Colonic mucosa (tissue), 4 donors: ENCODE measurements at places on chromosomes 4 and X.
A peak's percentile ranks its signal among the peaks of the same experiment; 100 is the strongest.

- H3K27me3 ChIP-seq: no peaks in the 10 kb centered on the region
- no peaks in the 10 kb centered on the region for H3K4me1 ChIP-seq
- H3K36me3 ChIP-seq: no peaks in the 10 kb centered on the region
- H3K4me3 ChIP-seq: no peak overlapping the region
- no peak overlapping the region for H3K27ac ChIP-seq
Measured at GRCh38 chr4:79334341-79334740, 8.5 kb upstream of the NAA11 start.

- no peaks in the 10 kb centered on the region for H3K4me1 ChIP-seq
- no peaks in the 10 kb centered on the region for H3K27me3 ChIP-seq
- no peaks in the 10 kb centered on the region for H3K36me3 ChIP-seq
Measured at GRCh38 chr4:17066236-17066635, 167.8 kb upstream of the LDB2 start.

DNA sequence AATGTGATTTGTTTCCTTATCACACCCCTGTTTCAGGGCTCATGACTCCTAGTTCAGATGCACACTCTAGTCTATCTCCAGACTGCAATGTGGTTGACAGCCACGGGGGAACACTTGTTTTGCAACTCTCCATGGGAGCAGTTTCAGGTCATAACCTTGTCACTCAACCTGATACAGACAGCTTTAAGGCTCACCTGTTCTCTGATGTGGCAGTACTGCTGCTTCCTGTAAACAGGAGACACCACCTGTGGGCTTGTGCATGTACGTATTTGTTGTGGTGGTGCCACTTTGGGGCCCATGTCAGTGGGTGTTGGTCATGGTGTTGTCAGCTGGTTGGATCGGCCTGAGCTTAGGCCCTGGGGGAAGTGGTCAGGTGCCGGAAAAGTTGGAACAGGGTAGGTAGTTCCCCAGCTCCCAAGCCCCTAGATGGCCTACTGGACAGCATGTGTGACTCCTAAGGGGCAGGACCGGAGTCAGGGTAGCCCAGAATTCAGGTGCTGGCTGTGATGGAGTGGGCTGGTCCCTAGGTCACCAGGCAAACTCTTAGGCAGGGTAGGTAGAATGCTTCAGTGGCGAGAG is 46.2 kb downstream of the FAM9B start:
- H3K27me3 ChIP-seq: no peaks in the 10 kb centered on the region
- H3K36me3 ChIP-seq: no peaks in the 10 kb centered on the region
- H3K4me3 ChIP-seq: no peak overlapping the region

GRCh38 chrX:133609166-133609565 is 193.9 kb upstream of the GPC4 start:
- no peak overlapping the region for H3K27ac ChIP-seq
- H3K36me3 ChIP-seq: no peaks in the 10 kb centered on the region
- DNase-seq: no peak
- H3K4me1 ChIP-seq: no peaks in the 10 kb centered on the region

DNA sequence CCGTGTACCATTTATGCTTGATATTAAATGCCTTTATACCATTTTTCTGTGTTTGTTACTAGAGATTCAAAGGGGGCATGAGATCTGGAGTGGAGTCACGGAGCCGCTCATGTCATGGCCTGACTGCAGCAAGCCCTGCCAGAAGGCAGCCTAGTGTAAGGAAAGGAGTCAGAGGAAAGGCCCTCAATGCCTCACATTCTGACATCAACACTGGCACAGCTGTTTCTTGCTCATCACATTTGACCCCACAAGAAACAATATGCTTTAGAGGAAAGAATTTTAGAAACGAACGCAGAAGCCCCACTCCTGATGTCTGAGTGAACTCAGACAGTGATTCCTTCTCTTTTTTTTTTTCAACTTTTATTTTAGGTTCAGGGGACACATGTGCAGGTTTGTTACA is 322.4 kb upstream of the CPEB2 start:
- no peaks in the 10 kb centered on the region for H3K27me3 ChIP-seq
- no peak overlapping the region for H3K27ac ChIP-seq
- DNase-seq: no peak
- no peaks in the 10 kb centered on the region for H3K4me1 ChIP-seq

GRCh38 chrX:148372925-148373324 is 127.5 kb upstream of the AFF2 start:
- no peaks in the 10 kb centered on the region for H3K4me1 ChIP-seq
- no peaks in the 10 kb centered on the region for H3K36me3 ChIP-seq
- no peak for DNase-seq
- no peak overlapping the region for H3K4me3 ChIP-seq
- no peak overlapping the region for H3K27ac ChIP-seq
- H3K27me3 ChIP-seq: no peaks in the 10 kb centered on the region

DNA sequence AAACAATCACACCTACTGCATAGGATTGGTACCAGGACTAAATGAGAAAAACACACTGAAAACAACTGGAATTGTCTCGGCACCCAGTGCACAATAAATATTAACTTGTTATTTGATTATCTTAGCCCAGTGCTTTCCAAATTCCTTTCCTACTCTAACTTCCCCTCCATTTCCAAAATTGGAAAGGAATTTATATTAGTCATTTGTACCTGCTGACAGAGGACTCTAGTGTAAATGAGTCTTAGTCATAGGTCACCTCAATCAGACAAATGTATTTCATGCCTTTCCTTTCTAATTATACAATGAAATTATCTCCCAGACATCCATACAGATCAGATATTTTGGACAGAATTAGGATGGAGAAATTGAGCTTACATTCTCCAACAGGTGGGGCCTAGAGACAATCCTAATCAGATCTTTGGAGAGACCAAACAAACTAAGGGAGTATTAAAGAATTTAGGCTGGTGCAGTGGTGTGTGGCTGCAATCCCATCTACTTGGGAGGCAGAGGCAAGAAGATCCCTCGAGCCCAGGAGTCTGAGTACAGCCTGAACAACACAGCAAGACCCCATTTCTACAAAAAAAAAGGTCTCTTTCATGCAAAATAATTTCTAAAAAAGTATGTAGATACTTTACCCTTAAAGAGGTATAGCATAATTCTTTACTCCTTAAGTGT is 10.1 kb downstream of the SH3D19 start:
- no peaks in the 10 kb centered on the region for H3K36me3 ChIP-seq
- peaks cover 9% of the 10 kb centered on the region for H3K4me1 ChIP-seq

DNA sequence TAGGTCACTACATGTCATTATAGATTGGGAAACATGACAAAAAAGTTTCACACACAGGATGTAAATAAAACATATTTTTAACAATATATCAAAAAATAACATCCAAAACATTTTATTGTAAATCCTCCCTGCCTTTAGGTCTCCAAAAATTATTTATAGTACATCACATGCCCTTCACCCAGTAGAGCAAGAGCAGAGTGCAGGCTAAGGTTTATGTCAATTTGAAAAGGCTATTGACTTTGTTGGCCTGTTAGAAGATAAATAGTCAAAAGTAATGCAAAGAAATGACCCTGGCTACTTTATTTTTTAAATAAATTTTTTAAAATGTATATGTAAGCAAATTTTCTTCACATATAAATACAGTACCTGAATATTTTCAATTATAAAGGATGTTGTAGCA is 983.7 kb downstream of the RAB28 start:
- no peak overlapping the region for H3K4me3 ChIP-seq
- H3K4me1 ChIP-seq: peaks cover 5% of the 10 kb centered on the region
- DNase-seq: no peak
- H3K27ac ChIP-seq: peak overlapping the region; percentile 34
- H3K27me3 ChIP-seq: no peaks in the 10 kb centered on the region
- no peaks in the 10 kb centered on the region for H3K36me3 ChIP-seq

- no peaks in the 10 kb centered on the region for H3K36me3 ChIP-seq
- H3K4me3 ChIP-seq: no peak overlapping the region
- no peaks in the 10 kb centered on the region for H3K4me1 ChIP-seq
- H3K27me3 ChIP-seq: no peaks in the 10 kb centered on the region
Measured at GRCh38 chrX:3940000-3940610, 226.7 kb upstream of the PRKX start.

DNA sequence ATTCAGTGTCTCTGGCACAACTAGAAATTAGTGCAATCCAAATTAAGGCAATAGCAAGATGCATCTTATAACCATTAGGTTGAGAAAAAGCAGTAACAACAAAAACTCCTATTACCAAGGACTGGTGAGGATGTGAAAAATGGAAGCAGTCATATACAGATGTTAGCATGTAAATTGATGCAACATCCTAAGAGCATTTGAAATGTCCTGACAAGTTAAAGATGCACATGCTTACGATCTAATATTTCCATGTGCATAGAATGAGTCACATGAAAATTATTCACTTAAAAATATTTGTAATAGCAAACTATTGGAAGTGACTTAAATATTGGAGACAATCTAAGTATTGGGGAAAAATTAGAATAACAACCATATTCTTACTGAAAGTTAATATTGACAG is 163.0 kb downstream of the FAM13A start:
- no peaks in the 10 kb centered on the region for H3K36me3 ChIP-seq
- H3K27me3 ChIP-seq: no peaks in the 10 kb centered on the region
- H3K4me1 ChIP-seq: no peaks in the 10 kb centered on the region
- DNase-seq: no peak
- H3K27ac ChIP-seq: no peak overlapping the region

- no peak overlapping the region for H3K4me3 ChIP-seq
- H3K27me3 ChIP-seq: no peaks in the 10 kb centered on the region
- H3K4me1 ChIP-seq: no peaks in the 10 kb centered on the region
- H3K27ac ChIP-seq: no peak overlapping the region
Measured at GRCh38 chrX:136694431-136695087, 46.6 kb downstream of the CD40LG start.

GRCh38 chr4:73868206-73869129 is 725 bp upstream of the CXCL1 start:
- peak; percentile 39 for DNase-seq
- H3K36me3 ChIP-seq: no peaks in the 10 kb centered on the region
- H3K27me3 ChIP-seq: no peaks in the 10 kb centered on the region
- peak overlapping the region; percentile 53 for H3K27ac ChIP-seq

DNA sequence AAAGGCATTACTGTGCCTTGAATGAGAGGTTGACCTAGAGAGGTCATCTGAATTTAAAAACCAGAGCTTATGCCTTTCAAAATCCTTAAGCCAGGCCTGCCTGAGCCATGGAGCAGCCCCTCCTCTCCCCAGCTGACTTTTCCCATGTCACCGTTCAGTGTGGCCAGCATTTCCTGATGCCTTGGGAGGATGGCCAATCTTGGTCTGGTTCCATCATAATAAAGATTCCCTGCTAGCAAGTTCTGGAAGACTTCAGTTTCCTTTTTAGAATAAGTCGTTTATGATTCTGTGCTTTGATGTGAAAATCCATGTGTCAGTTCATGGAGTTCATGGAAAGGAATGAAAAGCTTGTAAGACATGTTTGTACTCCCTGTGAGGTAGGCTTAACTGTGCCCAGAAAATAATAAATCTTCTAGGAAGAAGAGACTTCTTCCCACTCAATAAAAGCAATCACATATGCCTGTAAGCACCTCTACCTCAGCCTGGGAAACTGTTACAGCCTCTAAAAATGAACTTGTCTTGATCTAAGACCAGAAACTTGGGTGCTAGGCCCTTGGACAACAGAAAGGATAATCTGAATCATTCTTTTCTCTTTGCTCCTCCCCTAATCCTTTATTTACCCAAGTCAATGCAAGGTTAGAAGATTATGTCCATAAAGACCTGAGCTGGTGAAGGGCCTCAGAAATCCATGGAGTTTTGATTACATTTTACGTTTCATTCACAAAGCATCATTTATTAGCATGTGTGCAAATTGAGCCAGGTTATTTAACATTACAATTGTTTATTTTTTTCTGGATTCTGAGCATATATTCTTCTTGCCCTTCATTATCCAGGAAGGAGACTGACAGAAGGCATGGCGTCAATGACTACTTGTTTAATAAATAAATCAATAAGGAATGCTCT is 84.0 kb upstream of the TBC1D9 start:
- H3K27ac ChIP-seq: no peak overlapping the region
- no peaks in the 10 kb centered on the region for H3K4me1 ChIP-seq
- no peaks in the 10 kb centered on the region for H3K27me3 ChIP-seq
- no peak for DNase-seq

GRCh38 chrX:74119016-74119910 is 184.7 kb upstream of the ZCCHC13 start:
- H3K4me1 ChIP-seq: no peaks in the 10 kb centered on the region
- no peak overlapping the region for H3K4me3 ChIP-seq
- DNase-seq: no peak
- no peak overlapping the region for H3K27ac ChIP-seq
